ENCODE measurements at places on chromosomes 16 and 17.

- peak; percentile 58 for DNase-seq
Measured at GRCh38 chr17:61411261-61412142, 11.9 kb downstream of the TBX2 start.

GRCh38 chr16:14392960-14393359 is 237.1 kb downstream of the PARN start:
- DNase-seq = no peak

GRCh38 chr17:40621578-40621977 is 26.0 kb downstream of the SMARCE1 start:
- DNase-seq = no peak

GRCh38 chr17:50090971-50091917 is 3.9 kb upstream of the PDK2 start:
- no peak for DNase-seq

GRCh38 chr16:11251525-11252481 is 4.2 kb downstream of the SOCS1 start:
- DNase-seq = no peak

- no peak for DNase-seq
Measured at GRCh38 chr17:45302649-45303173, 14.1 kb downstream of the MAP3K14 start.

DNA sequence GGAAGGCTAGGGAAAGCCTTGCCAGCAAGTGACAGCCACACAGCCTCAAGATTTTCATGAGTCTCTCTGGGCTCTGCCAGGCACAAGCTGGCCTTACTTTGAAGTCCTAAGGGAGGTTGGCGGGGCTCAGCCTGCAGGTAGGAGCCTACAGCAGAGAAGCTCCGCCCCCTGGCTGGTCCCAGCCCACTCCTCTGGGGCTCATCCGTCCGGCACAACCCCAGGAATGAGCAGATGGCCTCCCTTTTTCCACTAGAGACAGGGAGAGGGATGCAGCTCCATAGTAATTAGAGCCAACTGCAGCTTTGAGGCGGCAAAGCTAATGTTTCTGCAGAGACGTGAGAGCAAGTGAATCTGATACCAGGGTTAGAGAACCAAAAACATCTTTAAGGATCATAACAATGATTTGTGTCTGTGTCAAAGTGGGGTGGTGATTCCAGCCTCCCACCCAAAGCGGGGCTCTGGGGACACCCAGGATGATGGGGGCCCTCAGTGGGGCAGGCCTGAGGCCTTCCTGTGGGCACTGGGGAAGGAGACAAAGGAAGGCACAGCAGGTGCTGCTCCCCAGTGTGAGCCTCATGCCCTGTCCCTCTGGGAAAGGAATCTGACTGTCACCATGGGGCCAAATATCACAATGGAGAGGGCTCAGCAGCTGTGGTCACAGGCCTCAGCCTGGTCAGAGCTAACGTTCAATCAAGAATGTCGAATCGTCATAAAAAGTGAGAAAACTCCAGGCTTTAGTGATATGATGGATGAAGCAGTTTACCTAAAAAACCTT is 61.5 kb downstream of the RBFOX3 start:
- no peak for DNase-seq

- no peak for DNase-seq
Measured at GRCh38 chr17:11559601-11560000, 38.7 kb upstream of the DNAH9 start.
